ENCODE measurements at places on chromosomes 4 and X.

DNA sequence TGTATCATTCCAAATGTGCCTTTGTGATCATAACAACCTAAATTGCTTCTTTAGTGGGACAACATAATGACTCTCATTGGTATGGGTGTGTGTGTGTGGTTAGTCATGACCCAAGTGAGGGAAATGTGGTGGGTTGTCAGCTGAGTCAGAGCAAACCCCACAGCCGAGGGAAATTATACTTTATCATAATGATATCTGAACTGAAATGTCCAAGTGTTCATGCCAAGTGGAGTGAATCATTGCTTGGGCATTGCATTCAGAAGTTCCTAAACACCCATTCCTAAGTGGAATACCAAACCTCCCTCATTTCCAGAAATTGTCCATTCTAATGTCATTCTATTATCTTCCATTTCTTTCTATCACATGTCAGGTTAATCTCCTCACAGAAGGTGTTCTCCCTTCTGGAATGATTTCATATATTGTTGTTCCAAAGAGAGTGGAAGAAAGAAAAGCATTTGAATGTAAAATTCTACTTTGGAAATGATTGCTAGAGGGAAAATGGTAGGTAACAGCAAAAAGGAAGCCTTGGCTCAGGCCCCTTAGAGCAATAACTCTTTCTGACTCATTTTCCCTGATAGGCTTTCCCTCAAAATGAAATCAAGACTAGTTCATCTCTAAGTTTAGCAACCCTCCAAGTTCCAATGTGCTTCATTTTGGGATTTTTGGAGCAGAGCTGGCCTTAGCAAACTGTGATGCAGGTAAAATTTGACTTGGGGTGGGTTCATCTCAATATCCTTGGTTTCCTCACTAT is 230.7 kb upstream of the KCNIP4 start:
- no peak for DNase-seq

DNA sequence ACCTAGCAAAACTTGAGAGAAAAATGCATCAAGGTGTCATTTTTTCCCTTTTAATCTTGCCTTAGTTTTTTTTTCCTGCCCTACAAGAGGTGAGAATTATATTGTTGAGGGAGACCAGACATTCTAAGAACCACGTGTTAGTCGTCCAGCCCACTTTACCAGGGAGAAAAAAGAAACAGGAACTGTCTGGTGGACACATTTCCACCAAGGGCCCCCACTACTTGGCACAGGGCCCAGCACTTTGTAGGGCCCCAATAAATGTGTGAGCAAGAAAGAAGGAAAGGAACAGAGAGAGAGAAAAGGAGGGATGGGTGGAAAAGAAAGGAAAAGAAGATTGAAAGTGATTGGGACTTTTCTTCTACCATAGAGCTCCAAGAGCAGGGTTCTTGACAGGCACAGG is 3.9 kb upstream of the EGFL6 start:
- DNase-seq: no peak

DNA sequence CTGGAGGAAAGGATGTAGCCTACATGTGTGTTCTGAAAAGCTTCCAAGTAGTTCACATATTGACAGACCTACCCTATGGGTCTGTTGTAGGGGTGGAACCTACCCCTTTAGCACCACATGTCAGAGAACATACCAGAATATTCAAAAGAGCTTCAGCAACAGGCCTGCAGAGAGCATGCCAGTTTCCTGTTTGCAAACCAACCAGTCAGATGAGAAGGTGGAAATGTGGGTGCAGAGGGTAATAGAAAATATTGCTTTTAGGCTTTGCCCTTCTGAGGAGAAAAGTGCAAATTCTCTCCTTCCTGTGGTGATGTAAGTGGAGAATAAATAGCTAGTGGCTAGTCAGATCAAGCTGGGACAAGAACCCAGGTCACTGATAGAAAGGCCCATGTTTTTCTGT is 16.4 kb downstream of the INTS6L start:
- no peak for DNase-seq

GRCh38 chr4:89939994-89940393 is 45.3 kb downstream of the MMRN1 start:
- no peak for DNase-seq

GRCh38 chr4:74410272-74410671 is 34.7 kb upstream of the AREG start:
- DNase-seq: no peak

DNA sequence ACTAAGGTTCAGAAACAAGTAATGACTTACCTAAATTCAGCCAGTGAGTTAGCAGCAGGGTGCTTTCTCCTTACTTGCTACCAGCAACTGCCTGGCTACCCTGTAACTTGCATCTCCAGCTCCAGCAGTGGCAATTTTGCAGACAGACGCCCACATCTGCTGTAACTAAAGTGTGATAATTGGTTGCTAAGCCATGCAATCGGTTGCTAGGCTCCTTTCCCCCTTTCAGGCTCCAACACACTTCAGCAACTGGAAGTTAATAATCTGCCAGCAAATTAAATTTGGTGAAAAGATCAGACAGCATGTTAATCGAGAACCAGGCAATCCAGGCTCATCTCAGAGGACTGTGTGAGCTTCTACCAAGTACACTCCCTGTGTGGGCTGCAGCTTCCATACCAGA is 24.2 kb upstream of the ARHGEF9 start:
- DNase-seq: no peak

DNA sequence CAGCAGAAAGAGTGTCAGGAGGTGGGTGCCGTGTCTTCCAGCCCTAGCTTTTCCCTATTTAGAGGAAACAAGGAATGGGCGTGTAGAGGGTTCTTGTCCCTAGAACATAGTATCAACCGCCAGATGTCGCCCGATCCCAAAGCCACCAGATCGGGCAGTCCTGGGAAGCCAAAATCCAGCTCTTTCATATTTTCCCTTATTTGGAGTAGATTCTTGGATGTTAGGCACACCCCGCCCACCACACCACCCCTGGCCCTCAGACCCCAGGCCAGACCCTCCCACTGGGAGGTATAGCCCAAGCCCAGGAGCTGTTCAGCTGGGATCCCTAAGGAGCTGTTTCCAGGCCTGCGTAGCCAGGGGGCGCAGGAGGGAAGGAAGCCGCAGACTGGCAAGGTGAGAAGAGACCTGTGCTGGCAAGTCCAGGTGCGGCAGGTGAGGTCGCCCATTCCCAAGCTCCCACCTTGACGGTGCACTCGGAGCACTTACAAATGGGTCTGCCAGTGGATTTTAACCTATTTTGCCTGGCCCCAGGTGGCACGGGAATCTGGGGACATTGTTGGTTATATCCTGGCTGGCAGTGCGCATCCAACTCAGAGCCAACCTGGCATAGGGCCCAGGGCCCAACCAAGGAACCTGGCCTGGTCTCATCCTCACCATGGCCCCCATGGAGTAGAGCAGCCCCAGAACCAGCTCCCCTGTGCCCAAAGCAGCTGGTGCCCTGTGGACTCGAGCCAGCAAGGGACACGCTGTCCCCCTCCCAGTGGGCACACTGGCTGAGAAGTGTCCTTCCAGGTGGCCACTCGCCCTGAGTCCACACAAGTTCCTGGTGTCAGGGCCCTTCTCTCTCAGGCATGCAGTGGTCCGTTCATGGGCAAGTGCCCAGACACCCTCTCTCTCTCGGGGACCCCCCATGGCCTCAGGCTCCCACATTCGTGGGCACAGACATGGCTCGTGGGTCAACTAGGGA is 811 bp downstream of the FLNA start:
- DNase-seq: peak; percentile 11

GRCh38 chr4:174404677-174405076 is 117.6 kb downstream of the HPGD start:
- no peak for DNase-seq

GRCh38 chr4:61004651-61005170 is 195.4 kb upstream of the ADGRL3 start:
- no peak for DNase-seq

DNA sequence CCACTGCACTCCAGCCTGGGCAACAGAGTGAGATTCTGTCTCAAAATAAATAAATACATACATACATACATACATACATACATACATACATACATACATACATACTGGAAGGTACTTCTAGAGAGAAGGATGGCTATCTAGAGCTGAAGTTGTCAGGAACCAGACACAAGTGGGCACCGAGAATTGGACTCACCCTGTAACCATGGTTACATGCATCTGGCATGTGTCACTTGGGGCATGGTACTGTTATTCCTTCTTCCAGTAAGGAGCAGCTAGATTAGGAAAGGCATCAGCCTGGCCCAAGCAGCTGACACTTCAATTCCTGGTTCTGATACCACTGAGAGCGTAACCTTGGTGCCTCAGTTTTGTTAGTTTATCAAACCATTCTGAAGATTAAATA is 127.1 kb downstream of the SH3KBP1 start:
- no peak for DNase-seq

DNA sequence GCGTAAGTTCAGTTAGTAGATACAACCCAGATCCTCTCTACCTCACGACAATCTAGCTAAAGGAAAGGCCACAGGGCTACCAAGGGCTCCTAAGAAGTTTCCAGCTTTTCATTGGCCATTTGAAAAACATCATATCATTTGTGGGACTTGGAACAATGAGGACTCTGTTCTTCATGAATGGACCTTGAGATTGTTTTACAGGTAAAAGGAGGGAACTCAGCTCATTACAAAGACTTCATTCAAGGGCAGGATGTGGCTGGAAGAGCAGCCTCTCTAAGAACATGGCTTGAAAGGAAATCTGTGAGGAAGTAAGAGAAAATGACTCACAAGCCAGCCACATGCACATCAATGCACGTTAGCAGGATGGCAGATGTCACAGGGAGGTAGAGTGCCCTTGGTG is 105.9 kb upstream of the SLC7A11 start:
- no peak for DNase-seq

GRCh38 chrX:123339221-123339905 is 155.3 kb downstream of the GRIA3 start:
- DNase-seq: no peak

GRCh38 chr4:172953896-172954568 is 214.6 kb upstream of the GALNT7 start:
- DNase-seq: no peak

DNA sequence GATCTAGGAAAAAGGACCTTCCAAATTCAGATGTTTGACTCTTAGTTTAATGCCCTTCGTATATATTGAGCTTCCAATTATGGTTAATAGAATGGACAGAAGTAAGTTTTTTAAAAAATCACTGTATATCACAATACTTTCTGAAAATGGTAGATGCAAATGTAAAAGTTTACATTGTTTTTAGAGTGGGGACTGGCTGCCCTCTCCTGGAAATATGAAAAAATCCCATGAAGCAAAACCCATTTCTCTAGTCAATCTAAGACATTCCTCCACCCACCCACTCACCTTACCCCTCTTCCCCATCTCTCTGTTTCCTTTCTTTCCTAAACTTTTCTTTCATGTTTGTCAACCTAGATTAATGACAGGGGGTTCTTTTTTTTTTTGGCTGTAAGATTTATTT is 134.5 kb downstream of the ARHGAP6 start:
- DNase-seq: no peak

GRCh38 chr4:155629183-155629825 is 37.3 kb upstream of the GUCY1A1 start:
- DNase-seq: no peak

- no peak for DNase-seq
Observed at GRCh38 chr4:87076690-87077358, 142.0 kb downstream of the AFF1 start.

GRCh38 chr4:181604546-181604945 is 638.7 kb upstream of the TENM3 start:
- no peak for DNase-seq

DNA sequence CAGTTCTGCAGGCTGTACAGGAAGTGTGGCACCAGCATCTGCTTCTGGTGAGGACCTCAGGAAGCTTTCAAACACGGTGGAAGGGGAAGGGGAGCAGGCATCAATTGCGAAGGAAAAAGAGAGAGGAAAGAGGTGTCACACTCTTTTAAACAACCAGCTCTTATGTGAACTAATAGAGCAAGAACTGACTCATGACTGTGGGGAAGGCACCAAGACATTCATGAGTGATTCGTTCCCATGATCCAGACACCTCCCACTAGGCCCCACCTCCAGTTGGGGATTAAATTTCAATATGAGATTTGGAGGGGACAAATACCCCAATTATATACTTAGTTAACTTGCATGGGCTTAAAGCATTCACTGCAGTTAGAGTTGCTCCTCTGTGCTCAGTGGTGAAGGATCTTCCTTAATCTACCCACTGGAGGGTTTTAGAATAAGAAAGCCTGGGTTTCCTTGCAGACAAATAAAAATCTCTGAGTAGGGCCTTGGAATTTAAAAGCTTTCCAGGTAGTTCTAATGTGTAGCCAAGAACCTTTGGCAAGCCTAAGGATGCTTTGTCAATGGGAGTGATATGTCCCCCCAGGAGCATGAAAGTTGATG is 60.0 kb downstream of the SYNPO2 start:
- DNase-seq: no peak

DNA sequence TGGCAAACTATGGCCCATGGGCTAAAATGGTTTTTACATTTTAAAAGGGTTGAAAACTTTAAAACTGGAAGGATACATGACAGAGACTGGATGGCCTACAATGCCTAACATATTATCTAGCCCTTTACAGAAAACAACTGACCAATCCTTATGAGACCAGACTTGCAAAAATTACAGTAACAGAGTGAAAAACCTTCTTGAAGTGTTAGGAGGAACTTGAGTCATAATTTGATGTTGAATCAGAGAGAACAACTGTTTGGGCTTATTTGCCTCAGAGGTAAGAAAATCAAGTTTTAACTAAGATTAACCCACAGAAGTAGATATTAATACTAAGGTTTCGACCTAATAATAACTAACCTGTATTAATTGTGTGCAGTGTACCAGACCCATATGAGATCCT is 12.4 kb upstream of the NAP1L5 start:
- DNase-seq: no peak

- no peak for DNase-seq
Observed at GRCh38 chr4:78749258-78749971, 26.7 kb upstream of the BMP2K start.

GRCh38 chr4:104015680-104016079 is 295.9 kb upstream of the TACR3 start:
- no peak for DNase-seq

DNA sequence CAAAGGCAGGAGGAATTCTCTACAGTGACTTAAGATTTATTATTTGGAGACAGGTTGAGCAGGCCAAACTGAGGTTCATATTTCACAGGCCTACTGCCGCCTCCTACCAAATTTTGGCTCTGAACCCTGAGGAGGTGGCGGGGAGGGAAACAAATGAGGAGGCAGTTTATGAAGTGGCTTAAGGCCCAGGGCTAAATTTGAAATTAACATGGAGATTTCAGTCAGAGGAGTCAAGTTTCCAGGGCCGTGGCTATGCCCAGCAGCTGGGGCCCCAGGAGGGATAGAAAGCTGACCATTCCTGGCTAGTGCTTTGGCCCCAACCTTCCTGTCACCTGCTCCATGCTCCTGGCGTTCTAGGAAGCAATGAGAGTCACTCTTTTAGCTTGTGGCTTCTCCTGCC is 73.4 kb upstream of the ARHGAP36 start:
- DNase-seq: no peak
